ENCODE measurements at places on chromosomes 5 and 9.

GRCh38 chr5:124079062-124079461, 567.1 kb downstream of the CSNK1G3 start:
- DNase-seq, result no peak

DNA sequence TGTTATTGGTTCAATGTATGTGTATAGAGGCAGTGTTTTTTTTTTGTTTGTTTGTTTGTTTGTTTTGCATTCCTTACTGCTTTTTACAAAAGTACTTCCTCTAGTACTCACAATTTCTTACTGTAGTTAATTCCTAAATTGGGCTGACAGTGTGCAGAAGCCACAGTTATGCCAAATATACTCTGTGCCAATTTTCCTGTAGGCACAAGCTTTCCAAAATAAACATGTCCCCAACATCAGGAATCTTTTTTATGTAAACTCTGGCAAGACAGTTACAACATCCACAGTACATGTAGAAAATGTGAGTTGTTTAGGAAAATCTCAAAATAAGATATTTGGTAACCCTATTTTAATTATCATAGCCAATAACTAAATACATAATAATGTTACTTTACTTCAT, 161.6 kb upstream of the TSLP start:
- DNase-seq, result no peak

DNA sequence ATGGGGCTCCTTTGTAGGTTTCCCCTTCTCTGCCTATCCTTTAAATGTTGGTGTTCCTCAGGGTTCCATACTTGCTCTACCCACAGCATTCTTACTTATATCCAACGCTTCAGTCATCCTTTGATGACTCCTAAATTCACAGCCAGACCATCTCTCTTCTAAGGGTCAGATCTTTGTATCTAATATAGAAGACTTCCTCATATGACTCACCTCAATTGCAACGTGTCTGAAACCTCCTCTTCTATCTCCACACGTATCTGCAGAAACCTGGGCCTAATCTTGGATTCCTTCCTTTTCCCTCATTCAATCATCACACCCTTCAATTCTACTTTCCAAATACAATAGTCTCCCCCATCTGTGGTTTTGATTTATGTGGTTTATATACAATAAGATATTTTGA, 68.3 kb downstream of the HMGCR start:
- no peak for DNase-seq

- no peak for DNase-seq
Observed at GRCh38 chr5:122559676-122560075, 215.2 kb upstream of the SNX2 start.

DNA sequence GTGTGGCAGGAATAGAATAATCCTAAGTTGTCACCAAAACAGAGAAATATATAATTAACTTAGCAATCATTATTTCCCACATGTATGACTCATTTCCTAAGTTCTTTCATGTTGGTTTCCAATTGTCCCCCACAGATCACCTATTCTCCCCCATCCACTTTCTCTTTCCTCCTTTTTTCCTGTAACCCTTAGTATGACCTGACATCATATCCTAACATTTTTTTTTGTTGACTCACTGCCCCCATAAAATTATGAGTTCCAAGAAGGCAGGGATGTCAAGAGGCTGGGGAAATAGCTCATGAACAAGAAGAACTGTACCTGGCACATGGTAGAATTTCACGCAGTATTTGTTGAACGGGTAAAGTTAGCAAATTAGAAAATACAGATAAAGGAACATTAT, 186.7 kb downstream of the DCP2 start:
- no peak for DNase-seq

DNA sequence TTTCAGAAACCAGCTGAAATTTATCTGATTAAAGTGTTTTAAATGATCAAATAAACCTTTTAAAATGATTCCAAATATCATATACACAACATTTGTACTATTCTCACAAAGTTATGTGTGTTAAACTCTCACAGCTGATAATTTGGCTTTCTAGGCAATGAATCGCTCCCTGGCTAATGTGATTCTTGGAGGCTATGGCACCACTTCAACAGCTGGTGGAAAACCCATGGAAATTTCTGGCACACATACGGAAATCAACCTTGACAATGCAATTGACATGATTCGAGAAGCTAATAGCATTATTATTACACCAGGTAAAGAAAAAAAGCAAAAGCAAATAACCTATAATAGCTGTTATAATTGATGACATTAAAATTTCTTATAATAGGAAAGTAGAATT, 72.4 kb downstream of the NNT start:
- no peak for DNase-seq

- no peak for DNase-seq
Observed at GRCh38 chr9:2790466-2790865, 53.4 kb downstream of the PUM3 start.

DNA sequence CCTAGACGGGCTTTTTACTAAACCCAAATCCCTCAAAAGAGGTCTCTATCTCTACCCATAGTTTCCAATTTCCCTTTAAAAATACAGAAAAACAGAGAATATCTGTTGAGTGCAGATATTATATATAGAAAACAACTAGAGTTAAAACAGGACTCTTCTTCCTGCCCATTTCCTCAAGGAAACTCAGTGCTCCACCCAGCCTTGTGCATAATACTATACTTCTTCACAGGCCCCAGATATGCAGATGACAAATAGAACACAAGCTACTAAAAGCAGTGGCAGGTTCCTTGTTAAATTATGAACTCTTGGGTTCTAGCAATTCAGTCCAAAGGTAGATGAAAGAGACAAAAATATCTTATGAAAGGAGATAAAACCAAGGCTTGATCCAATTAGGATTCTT, 200.2 kb downstream of the TSSK1B start:
- DNase-seq, result no peak

- no peak for DNase-seq
Observed at GRCh38 chr9:3035579-3036332, 191.9 kb upstream of the PUM3 start.

GRCh38 chr9:105858006-105858690, 163.8 kb downstream of the TMEM38B start:
- no peak for DNase-seq

DNA sequence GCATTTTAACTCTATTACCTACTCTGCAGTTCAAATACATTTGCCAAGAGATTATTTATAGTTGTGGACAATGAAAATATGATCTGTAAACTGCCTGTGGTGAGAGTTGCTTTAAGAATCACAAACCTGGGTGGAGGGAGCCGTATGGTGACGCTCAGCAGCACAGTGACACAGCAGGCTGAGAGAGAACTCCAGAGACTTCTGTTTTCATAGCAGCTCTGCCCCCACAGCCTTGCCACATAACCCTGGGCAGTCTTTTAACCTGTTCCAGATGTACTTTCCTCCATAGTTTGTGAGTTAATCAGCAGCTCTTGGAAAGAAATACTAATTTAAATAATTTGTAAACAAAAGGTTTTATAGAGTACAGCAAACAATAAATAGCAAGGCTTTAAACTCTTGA, 450.5 kb downstream of the ELAVL2 start:
- no peak for DNase-seq

- DNase-seq, result no peak
Observed at GRCh38 chr5:146699138-146699537, 179.4 kb downstream of the PPP2R2B start.

- no peak for DNase-seq
Observed at GRCh38 chr5:16976625-16977008, 40.5 kb upstream of the MYO10 start.

DNA sequence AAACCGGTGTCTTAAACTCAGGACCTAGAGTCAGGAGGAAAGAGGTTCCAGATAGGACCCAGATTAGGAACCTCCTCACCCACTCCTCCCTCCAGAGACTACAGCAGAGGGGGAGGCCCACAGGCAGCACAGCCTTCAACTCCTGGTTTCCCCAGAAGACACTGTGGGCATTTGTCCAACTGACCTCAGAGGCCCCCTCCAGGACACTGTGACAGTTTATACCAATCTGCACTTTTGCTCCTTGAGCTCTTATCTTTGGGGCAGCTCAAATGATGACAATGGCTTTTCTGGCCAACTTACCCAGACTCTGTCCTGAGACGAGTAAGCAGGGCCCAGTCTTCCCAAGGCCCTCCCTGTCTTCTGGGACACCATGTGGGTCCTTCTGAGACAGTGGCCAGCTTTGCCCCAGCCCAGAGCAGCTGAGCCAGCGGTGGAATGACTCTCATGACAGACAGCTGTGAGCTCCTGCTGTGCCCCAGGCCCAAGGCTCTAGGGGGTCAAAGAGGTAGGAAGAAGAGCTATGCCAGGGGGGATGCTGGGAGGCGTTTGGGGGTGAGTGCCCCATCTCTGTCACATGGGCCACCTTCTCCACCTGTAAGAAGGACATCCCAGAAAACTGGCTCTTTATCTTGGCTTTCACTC, 14.3 kb downstream of the OR2V2 start:
- no peak for DNase-seq

- DNase-seq, result no peak
Observed at GRCh38 chr5:7000310-7000709, 287.1 kb downstream of the TENT4A start.

DNA sequence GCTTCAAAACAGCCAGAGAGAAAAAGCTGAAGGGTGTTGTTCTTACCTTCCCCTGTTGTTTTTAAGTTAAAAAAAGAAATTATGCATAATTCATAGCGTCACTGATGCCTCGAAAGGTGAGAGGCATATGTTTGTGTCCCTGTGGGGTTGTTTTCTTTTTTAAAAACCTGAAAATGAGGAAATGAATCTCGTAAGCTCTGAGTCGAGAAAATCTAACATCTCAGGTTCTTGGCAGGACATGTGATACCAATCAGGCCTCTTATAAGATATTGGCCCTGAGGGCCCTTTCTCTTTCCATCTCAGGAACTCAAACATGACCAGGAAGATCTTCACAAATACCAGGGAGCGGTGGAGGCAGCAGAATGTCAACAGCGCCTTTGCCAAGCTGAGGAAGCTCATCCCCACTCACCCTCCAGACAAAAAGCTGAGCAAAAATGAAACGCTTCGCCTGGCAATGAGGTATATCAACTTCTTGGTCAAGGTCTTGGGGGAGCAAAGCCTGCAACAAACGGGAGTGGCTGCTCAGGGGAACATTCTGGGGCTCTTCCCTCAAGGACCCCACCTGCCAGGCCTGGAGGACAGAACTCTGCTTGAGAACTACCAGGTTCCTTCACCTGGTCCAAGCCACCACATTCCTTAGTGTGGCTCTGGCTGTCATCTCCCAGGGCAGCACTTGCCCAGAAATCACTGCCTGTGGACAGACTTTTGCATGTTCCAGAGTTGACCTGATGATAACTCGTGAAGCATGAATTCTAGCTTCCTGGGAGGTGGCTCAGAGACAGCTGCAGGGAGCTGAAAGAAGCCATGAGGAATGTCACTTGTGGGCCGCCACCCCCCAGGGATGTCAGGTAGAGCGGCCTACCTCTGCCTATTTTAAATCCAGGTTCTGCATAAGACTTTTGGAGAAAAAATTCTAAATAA, at the start of gene TAL2:
TSS of gene TAL2 (plus strand) at position 274 of the 921 bp plus-strand sequence. CDS start at position 314, 40 bp downstream.
- no peak for DNase-seq

GRCh38 chr5:141870228-141870627, 8.0 kb downstream of the PCDH1 start:
- no peak for DNase-seq

GRCh38 chr9:38177680-38178079, 108.7 kb upstream of the SHB start:
- no peak for DNase-seq

- no peak for DNase-seq
Observed at GRCh38 chr9:26324786-26325443, 567.7 kb downstream of the CAAP1 start.

DNA sequence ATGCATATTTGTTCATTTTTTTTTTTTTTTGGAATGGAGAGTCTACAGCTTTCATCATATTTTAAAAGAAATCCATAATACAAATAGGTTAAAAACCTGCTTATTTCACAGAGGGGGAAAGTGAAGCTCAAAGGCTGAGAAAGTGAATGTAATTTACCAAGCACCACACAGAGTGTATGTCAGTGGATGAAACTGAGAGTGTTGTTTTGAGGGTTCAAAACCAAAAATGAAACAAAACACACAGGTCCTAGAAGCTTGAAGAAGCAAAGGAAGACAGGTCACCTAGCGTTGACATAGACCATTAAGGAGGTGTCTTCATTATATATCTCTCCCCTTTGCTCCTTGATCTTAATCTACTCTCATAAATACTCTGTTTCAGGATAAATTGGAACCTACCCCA, 7.5 kb downstream of the NMUR2 start:
- no peak for DNase-seq

DNA sequence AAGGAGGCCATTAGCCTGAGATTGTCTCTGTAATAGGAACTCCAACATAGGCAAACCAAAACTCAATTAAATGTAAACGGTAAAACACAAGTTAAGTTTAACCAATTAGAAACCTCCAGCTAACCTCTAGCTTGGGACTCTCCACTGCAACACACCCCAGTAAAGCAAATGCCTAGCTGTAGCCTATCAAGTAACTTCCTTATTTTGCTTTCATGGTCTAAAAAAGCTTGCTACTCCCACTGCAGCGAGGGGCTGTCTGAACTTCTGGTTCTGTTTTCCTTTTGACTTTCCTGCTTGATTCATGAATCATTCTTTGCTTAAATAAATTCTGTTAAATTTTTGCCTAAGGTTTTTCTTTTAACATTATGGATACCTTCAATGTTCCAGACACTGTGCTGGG, 24.4 kb upstream of the C5orf46 start:
- no peak for DNase-seq

DNA sequence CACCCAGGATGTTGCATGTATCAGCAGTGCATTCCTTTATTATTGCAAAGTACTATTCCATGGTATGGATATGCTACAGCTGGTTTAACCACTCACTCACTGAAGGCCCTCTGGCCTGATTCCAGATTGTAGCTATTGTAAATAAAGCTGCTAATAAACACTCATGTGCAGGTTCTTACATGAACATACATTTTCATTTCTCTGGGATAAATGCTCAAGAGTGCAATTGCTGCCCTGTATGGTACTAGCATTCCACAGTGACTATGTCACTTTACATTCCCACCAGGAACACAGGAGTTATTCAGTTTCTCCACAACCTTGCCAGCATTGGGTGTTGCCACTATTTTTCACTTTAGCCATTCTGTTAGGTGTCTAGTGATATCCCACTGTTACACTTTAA, 267.6 kb downstream of the SPOCK1 start:
- no peak for DNase-seq

DNA sequence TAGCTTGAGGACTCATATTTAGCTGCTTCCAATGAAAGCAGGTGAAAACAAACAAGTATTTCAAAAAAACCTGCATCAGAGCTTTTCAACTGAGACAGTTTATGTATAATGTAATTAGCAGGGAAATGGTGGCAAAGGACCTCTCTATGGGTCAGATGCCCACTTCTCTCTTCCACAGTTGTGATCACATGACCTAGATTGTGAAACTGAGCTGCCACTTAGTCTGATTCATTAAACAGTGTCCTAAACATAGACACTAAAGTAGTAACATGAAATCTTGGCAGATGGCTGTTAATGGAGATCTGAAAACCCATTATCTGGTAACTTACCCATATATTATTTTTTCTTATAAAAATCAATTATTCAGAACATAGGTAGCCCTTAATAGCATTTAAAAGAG, 663.6 kb upstream of the RIOK2 start:
- no peak for DNase-seq

GRCh38 chr5:115775999-115776398, 40.5 kb downstream of the CDO1 start:
- no peak for DNase-seq

GRCh38 chr9:101668421-101668820, 70.0 kb downstream of the GRIN3A start:
- no peak for DNase-seq

- DNase-seq, result no peak
Observed at GRCh38 chr5:149424371-149425315, 45.6 kb upstream of the IL17B start.

GRCh38 chr9:12774861-12775678, at the start of gene LURAP1L:
TSS of gene LURAP1L (plus strand) at chr9:12775020. CDS start at chr9:12775716, 696 bp downstream.
- no peak for DNase-seq

Measured in activated naive CD4-positive, alpha-beta T cell treated with Interleukin-2 at 50 U/mL for 16 hours (primary cell).